ENCODE measurements at places on chromosomes 11 and 22. TPM values are rescaled to one million over a fixed set of nuclear protein-coding genes. Genes with fewer than 3 reads are reported as not detected.

DNA sequence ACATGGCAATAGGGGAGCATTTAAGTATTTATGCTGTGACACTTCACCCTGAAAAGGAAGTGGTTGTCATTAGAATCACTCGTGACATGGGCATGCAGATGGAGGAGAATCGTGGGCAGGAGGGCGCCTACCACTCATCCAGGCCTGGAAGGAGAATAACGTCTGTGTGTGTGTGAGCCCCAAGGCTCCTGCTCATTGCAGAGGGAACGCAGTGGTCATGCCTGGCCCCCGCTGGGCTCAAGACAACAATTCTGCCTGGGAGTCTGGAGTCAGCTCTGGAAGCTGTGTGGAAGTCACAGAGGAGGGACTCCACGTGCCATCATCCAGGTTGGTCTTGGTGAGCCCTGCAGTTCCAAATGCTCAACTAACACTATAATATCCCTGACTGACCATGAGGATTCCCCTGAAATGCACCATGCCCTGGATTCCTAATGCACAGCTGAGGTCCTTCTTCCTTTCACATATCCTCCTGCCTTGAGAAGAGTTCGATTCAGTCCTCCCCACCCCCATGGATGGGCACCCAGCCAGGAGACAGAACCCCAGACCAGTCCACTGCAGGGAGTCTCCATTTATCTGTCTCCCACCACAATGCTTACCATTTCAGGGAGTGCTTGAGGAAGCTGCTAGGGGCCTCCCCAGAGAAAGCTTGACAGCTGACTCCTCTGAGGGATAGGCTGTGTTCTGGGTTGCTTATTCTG lies 446.9 kb upstream of the B3GAT1 start:
- DNase-seq = no peak

BCR gene
- total RNA-seq = 19.6 TPM

- DNase-seq = no peak
Measured at GRCh38 chr11:8235925-8236324, 27.8 kb downstream of the LMO1 start.

- peak; percentile 82 for DNase-seq
Measured at GRCh38 chr22:40024201-40025061, 29.7 kb downstream of the FAM83F start.

HORMAD2 gene
- not detected for total RNA-seq

DNA sequence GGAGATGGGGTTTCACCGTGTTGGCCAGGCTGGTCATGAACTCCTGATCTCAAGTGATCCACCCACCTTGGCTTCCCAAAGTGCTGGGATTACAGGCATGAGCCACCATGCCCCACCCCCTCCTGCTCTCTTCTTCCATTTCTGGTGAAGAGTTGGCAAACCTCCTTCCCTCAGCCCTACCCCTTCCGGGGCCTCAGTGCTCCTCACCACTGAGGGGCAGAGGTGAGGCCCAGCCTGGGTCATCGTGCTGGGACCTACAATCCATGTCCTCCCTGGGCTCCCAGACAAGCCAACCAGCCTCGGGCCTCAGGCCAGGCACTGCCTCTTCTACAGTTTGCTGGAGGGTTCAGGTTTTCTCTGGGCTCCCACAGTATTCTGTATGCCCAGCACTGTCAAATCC lies 14.8 kb upstream of the TPBGL start:
- DNase-seq = no peak

BANF1 gene
- total RNA-seq = 34.6 TPM

DNA sequence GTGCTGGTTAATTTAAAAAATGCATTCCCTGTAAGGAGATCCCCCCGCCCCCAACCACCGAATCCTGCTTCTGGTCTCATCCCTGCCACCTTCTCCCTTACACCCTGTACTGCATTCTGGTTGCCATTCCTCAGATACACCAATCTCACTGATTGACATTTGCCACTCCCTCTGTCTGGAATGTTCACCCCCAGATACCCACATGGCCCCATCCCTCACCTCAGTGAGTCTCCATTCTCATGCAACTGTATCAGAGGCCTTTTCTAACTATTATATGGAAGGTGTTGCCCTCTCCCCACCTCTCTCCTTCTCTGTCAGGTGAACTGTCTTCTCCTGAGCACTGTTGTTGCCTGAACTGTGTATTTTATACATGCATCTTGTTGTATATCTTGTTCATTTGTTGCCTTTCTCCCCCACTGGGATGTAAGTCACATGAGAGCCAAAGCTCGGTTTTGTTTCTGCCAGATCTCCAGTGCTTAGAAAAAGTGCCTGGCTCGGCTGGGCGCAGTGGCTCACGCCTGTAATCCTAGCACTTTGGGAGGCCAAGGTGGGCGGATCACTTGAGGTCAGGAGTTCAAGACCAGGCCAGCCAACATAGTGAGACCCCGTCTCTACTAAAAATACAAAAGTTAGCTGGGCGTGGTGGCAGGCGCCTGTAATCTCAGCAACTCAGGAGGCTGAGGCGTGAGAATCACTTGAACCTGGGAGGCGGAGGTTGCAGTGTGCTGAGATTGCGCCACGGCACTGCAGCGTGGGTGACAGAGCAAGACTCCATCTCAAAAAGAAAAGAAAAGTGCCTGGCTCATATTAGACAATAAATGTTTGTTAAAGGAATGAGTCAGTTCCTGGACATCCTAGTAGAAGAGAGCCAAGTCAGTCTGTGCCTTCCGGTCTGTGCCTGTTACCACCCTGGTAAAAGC lies 61.0 kb downstream of the TNRC6B start:
- DNase-seq = peak; percentile 51

HTR3A gene
- not detected for total RNA-seq
